ENCODE measurements at places on chromosomes 3 and 15. TPM values are rescaled to one million over a fixed set of nuclear protein-coding genes. Genes with fewer than 3 reads are reported as not detected.

The XCR1 gene
- under 0.01 TPM for total RNA-seq

The TGM4 gene
- total RNA-seq, result not detected

The TTLL13 gene
- not detected for total RNA-seq

The FGD5 gene
- total RNA-seq, result 28.2 TPM

The MCTP2 gene
- 46.2 TPM for total RNA-seq

The ARL8B gene
- 52.3 TPM for total RNA-seq

The GASK1A gene
- total RNA-seq, result 22.6 TPM

The SSUH2 gene
- 0.15 TPM for total RNA-seq

The COL7A1 gene
- 12.5 TPM for total RNA-seq

The PRR20G gene
- total RNA-seq, result not detected

The DISP2 gene
- total RNA-seq, result under 0.01 TPM

The FEZF2 gene
- not detected for total RNA-seq

The MESP2 gene
- 2.3 TPM for total RNA-seq

The GOLGA6L4 gene
- 5.3 TPM for total RNA-seq

The QTRT2 gene
- total RNA-seq, result 15.1 TPM

The ITGA11 gene
- total RNA-seq, result 8.5 TPM

All from breast epithelium (tissue), 4 donors.